ENCODE measurements at places on chromosomes 6 and 20.

DNA sequence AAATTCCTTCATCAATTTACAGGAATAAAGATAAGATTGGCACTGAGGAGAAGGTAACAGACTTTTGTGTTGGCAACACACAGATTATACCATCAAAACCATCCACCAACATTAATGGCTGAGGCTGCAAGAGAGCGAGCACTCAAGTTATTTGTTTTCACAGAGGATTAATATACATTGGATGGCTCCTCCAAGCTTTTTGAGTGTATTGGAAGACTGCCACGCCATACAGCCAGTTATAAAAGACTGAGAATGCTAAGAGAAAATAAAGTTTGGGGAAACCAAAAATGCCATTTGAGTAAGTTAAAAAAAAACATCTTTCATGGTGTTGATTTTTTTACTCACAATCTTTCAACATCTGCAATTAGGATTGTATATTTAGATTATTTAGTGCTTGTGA is 973.8 kb upstream of the SLC35B3 start:
- no peak for DNase-seq

DNA sequence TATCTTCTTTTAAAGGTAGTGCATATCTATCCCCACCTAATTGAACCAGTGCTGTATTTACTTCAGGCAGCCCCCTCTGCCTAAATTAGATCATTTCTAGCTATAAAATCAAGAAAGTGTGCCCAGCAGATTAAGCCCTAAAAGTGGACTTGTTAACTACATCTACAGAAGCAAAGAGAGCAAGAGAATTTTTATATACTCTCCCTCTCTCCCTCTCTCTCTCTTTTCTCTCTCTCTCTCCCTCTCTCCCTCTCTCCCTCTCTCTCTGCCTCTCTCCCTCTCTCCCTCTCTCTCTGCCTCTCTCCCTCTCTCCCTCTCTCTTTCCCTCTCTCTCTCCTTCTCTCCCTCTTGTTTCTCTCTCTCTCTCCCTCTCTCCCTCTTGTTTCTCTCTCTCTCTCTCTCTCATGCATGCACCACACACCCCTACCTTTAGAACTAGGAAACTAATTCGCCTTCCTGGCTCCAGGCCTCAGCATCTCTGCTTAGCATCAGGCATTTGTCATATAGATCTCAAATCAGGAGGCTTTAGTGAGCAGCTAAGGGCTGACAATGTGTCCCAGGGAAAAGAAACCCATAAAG is 71.4 kb downstream of the FOXA2 start:
- DNase-seq: no peak

GRCh38 chr20:10481676-10482075 is 46.6 kb downstream of the SLX4IP start:
- no peak for DNase-seq

GRCh38 chr6:159108426-159108985 is 60.7 kb upstream of the FNDC1 start:
- no peak for DNase-seq

GRCh38 chr20:37542281-37542680 is 14.6 kb upstream of the BLCAP start:
- DNase-seq: no peak
